Thyroid gland (tissue), 4 donors: ENCODE measurements at places on chromosomes 1 and 21.

- DNase-seq, result no peak
These were observed 56.4 kb upstream of the SCCPDH start for GRCh38 chr1:246667773-246668172.

DNA sequence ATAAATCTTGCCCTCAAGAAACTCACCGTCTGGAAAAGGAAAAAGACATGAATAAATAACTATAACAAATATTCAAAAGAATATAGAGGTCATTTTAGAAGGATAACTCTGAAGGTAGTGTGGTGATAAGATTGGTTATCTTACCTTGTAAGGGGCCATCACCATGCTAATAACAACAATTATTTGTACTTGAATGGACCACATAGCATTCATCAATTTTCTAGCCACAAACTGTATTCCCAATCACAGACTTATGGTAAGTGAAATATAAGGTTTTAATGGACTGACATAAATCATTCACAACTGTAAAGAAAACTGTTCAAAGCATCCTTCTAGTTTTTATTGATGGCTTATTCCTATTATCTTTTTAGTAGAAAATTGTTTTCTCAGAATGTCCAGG, 57.8 kb downstream of the HMCN1 start:
- no peak for DNase-seq

DNA sequence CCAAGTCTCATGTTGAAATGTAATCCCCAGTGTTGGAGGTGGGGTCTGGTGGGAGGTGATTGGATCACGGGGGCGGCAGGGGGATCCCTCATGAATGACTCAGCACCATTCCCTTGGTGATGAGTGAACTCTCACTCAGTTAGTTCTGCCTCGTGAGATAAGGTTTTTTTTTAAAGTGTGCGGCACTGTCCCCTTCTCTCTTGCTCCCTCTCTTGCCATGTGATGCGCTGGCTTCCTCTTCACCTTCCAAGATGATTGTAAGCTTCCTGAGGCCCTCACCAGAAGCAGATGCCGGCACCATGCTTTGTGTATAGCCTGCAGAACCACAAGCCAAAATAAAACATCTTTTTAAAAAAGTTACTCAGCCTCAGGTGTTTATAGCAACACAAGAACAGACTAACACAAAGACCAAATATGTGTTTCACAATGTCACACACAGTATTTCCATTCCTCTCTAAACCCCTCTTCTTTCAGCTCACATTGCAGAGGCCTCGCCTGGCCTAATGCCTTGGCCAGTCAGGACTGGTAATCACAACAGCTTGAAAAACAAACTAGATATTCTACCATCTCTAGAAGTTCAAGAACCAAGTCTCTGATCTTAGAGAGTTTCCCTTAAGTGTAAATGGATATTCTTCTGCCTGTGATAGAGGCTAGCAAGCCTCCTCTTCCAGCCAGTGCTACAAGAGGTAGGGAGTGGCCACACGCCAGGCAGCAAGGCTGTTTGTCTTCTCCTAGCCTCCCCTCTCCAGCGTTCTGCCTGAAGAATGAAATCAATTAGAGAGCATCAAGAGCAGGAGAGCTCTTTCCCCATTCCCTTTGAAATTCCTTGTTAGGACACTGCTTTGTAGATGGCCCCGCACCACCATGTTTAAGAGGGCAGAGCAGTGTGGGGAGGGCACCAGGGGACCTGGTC, 19.6 kb upstream of the RAP1A start:
- DNase-seq, result no peak

DNA sequence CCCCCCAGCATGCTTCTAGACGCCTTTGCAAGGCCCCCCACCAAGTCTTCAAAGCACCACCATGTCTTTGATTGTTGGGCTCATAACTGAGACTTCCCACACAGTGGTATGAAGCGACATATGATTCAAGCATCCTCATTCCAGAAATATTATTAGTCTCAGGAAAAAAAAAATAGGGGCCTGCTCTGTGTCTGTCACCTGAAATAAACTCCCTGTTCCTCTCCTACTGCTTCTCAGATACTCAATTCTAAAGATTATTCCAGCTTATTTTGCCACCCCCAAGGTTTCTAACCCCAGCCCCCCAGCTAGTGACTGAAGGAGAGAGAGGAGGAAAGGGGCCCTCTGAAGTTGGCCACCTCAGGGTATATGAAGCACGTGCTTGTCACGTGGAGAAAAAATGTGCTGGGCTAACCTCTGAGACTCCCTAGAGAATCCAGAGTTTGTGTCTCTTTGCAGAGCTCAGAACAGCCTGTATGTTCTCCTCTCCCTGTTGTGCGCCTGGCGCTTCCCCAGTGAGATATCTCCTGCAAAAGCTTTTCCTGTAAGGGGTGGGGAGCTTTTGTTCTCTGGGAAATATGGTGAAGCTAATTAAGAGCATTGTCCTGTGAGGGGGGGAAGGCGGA, 35.9 kb upstream of the RASAL2 start:
- no peak for DNase-seq

- DNase-seq, result peak; percentile 70
These were observed 272.7 kb downstream of the FOXD2 start for GRCh38 chr1:47710329-47711071.

DNA sequence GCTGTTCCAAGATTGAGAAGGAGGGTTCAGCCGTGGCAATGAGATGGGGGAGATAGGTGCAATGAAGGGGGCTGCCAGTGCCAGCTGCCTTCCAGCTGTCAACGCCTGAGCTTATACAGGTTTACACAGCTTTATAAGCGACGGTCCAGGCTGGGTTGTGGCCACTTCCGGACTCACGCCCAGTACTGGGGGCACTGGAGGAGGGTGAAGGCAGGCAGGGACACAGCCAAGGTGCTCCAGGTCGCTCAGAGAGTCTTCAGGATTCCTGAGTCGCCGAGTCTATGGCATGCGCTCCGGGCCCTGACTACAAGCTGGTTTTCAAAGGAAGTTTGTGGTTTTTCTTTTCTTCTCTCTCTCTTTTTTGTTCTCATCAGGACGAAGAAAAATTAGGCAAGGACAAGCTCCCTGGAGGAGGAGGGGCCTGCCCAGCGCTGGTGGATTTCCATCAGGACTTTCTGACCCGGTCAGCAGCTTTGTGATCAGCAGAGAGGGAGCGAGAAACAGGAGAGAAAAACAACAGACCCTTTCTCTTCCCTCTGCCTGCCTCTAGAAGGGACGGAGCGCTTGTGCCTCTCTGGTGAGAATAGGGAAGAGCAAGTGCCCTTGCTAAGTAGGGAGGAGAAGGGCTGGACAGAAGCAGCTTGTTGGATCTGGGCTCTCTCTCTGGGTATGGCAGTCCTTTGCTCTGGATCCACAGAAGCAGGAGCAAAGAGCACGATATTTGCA, at the start of gene MINDY1:
Gene MINDY1, minus strand, starts transcription at position 576 of the 726 bp plus-strand sequence. CDS start 4,285 bp downstream, outside the sequence.
- peak; percentile 83 for DNase-seq

GRCh38 chr1:47160716-47161115, 23.5 kb downstream of the CYP4A22 start:
- no peak for DNase-seq

- DNase-seq, result no peak
These were observed 31.5 kb downstream of the XCL1 start for GRCh38 chr1:168607872-168608428.

GRCh38 chr1:204080163-204080903, 7.4 kb downstream of the SOX13 start:
- DNase-seq, result peak; percentile 100

- DNase-seq, result peak; percentile 94
These were observed 38.2 kb upstream of the WASF2 start for GRCh38 chr1:27527890-27528817.

- DNase-seq, result no peak
These were observed 119.6 kb upstream of the CACYBP start for GRCh38 chr1:174880171-174880570.

GRCh38 chr1:155082301-155083051, 3.8 kb downstream of the EFNA3 start:
- DNase-seq, result no peak
